ENCODE measurements at places on chromosomes 16 and 17.

GRCh38 chr17:35732806-35733136 lies 1.3 kb downstream of the RASL10B start:
- DNase-seq: no peak

DNA sequence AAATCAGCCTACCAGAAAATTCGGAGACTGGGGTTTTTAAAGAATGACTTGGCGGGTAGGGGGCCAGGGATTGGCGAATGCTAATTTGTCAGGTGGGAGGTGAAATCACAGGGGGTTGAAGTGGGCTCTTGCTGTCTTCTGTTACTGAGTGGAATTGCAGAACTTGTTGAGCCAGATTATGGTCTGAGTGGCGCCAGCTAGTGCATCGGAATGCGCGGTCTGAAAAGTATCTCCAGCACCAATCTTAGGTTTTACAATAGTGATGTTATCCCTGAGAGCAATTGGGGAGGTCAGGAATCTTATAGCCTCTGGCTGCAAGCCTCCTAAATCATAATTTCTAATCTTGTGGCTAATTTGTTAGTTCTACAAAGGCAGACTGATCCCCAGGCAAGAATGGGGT lies 762 bp upstream of the RBL2 start:
- DNase-seq: no peak

DNA sequence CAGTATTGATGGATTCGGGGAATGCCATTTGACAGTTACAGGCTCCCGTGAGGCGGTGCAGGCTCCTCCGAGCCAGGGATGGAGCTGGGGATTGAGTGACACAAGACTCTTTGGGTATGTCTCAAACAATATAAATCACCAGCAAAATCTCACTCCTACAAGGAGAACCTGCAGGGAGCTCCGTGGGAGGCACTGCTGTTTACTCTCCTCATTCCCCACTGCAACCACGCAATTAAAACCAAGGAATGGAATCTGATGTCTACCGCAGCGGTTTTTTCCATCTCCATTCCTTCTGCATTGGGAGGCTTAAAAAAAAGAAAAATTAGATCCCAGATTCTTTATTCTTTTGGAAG lies 157.9 kb downstream of the WWOX start:
- DNase-seq: no peak

GRCh38 chr16:50842589-50842988 lies 100.7 kb downstream of the CYLD start:
- DNase-seq: peak; percentile 7

DNA sequence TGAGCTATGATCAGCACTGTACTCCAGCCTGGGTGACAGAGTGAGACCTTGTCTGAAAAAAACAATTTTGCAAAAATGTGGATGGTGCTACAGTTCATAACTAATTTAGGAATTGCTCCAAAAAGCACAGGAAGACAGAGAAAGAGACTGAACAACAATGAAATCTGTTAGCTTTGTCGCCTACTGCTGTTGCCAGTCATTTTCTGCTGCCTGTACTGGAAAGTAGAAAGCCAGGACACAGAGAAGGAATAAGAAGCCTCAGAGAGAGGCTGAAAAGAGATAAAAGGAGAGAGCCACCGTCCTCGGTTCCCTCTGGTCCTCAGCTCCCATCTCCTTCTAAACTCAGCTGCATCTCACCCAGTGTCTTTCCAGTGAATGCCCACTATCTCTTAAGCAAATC lies 8.6 kb upstream of the TMC7 start:
- DNase-seq: no peak

- DNase-seq: peak; percentile 63
Measured at GRCh38 chr17:77634710-77635109, 323.8 kb upstream of the TNRC6C start.

DNA sequence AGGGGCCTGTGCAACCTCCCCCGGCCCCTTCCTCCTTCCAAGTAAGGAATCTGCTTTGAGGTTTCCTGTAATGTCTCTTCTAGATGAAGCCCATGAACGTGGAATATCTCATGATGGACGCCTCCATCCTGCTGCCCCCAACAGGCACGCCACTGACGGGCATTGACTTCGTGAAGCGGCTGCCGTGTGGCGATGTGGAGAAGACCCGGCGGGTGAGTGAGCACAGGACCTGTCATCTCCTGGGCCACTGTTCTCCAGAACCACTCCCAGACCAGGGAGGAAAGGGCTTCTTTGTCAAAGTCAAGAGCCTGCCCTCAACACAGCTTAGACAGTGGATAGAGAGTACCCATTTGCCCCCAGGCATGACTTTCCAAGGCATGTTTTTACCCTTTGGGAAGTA lies 107.1 kb downstream of the CLEC16A start:
- DNase-seq: no peak

DNA sequence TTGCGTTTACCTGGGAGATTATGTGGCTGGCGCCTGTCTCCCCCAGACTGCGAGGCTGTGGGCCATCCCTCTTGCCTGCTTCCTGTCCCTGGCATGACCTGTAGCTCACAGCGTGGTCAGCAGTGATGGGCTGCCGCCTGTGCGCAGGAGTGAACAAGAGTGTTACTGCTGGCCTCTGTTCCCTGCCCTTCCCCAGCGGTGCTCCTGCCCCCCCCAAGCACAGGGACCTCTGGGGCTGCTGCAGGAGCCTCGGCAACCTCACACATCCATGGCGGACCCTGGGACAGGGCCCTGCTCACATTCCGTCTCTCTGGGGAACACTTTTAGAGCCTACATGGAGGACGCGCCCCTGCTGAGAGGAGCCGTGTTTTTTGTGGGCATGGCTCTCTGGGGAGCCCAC lies 10.6 kb downstream of the TSC2 start:
- no peak for DNase-seq

DNA sequence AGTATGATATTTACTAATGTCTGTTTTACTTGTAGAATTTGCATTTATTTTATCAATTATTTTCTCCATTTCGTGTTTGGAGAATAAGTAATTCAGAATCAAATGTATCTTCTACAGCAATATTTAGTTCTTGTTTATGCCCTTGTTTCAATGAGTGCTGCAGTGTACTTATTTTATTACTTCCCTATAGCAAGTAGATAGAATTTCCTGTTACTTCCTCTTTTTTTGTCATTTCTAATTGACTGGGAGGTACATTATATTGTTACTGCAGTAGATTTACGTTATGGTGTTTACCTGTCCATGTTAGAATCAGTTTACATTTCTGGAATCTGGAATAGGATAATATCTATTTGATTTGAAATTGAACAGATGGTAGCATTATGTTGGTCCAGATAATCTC lies 71.2 kb downstream of the OMG start:
- no peak for DNase-seq

- no peak for DNase-seq
Measured at GRCh38 chr16:11634312-11634711, 33.9 kb upstream of the SNN start.

DNA sequence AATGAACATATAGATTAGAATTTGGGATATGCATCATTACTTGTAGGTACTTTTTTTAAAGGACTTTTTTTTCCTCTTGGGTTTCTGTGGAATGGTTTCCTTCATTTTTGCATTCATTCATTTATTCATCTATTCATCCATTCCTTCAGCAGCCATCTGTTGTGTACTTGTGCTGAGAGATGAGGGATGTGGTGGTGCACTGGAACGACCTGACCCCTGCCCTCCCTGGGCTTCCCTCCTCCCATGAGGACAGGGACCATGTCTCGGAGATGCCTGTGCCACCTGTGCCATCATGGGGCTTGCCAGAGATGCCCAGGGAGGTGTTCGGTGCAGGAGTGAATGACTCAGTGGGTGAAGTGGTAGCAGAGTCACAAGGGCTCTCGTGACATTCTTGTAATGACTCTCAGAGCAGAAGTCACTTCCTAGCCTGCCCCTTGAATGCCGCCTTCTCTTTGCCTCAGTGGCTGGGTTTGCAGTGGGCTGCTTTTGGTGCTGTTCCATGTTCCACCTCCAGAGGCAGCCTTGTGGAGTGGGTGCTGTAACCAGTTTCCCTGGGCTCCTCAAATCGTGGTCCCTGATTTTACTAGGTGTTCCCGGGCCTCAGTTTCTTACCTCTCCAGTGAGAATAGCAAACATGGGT lies 43.9 kb downstream of the CLEC16A start:
- DNase-seq: peak; percentile 83

GRCh38 chr16:10338426-10338825 lies 47.4 kb upstream of the ATF7IP2 start:
- DNase-seq: no peak

DNA sequence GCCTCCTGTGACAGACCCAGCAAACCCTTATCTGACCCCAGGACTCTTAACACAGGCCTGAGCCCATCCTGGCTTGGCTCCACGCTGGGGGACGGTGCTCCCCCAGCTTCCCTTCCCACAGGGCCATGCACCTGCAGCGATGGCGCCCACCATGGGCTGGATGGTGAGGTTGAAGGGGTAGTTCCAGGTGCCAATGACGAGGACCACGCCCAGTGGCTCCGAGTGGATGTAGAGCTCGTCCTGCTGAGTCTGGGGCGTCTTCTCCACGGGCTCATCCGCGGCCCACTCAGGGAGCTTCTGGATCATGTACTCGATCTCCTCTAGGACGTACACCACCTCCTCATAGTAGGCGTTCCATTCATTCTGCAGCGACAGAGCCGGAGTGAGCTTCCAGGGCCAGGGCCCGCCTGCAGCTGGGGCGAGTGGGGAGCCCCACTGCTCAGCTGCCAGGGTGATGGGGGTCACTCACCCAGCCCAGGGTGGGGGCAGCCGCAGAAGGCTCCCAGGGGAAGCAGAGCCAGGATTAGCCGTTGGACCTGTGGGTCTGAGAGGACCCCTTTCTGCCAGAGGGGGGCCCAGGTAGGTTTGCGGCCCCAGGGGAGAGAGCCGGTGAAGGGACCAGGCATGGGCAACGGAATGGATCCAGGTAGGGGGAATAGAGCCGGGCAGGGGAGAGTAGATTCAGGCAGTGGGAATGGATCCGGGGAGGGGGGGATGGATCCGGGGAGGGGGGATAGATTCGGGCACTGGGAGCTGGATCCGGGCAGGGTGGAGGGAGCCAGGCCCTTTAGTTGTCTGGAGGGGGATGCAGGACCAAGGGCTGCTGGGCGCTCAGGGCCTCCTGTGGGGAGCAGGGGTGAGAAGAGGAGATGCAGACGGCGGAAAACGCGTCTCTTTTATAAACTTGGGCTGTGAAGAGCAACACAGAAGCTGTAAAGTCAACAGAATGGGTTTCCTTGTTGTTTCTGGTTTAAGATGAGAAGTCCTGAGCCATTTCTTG lies 4.7 kb downstream of the ALDH3A1 start:
- DNase-seq: no peak

DNA sequence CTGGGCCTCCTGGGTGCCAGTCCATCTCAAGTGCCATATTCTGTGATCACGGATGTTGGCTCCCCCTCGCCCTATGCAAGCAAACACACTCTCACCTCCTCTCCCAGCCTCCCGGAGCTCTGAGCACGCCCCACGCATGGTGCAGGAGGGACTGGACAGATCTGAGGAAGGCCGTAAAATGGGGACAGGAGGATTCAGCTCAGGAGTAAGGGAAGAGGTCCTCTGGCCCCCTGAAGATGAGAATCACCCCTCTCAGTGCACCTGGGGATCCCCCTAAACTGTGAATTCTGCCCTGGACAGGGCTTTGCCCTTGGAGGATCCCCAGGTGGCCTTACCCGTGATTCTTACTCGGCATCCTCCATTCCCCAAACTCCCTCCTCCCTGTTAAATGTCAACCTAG lies 15.6 kb downstream of the TMEM186 start:
- no peak for DNase-seq

- no peak for DNase-seq
Measured at GRCh38 chr17:2705263-2705662, 6.3 kb downstream of the CLUH start.

- DNase-seq: no peak
Measured at GRCh38 chr17:83088909-83089308, 9.5 kb downstream of the METRNL start.

DNA sequence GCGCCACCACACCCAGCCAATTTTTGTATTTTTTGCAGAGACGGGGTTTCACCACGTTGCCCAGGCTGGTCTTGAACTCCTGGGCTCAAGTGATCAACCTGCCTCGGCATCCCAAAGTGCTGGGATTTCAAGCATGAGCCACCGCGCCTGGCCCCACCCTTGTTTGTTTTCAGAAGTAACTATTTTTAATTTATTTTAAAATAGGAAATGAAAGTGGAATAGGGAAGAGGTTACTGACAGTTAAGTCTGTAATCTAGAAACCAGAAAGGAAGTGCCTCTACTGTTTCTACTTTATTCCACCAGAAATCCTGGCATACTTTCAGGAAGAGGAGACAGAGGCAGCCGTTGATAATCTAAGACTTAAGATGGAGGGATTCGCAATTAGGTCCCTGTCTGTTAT lies 225.6 kb downstream of the TANC2 start:
- DNase-seq: no peak

- DNase-seq: no peak
Measured at GRCh38 chr16:47666434-47666833, 205.3 kb downstream of the PHKB start.

DNA sequence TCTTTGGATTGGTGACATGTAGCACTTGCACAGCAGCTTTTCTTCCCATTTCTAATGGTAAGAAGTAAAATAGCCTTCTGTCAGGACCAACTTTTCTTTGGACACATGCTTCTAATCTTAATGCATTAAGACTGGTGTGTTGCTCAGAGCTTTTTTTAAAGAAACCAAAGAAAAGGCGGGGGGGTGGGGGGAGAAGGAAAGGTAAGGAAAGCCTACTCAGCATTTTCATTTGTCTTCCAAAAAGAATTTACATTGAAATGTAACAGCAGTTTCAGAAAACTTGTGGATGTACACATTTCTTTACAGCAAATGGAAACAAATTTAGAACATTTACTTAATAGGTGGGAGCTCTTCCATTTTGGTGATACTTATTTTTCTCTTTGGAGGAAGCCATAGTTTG lies 49.6 kb downstream of the NLK start:
- DNase-seq: no peak

- DNase-seq: no peak
Measured at GRCh38 chr16:56858374-56858773, 6.6 kb upstream of the SLC12A3 start.

- no peak for DNase-seq
Measured at GRCh38 chr16:72291531-72291981, 119.6 kb upstream of the PMFBP1 start.

DNA sequence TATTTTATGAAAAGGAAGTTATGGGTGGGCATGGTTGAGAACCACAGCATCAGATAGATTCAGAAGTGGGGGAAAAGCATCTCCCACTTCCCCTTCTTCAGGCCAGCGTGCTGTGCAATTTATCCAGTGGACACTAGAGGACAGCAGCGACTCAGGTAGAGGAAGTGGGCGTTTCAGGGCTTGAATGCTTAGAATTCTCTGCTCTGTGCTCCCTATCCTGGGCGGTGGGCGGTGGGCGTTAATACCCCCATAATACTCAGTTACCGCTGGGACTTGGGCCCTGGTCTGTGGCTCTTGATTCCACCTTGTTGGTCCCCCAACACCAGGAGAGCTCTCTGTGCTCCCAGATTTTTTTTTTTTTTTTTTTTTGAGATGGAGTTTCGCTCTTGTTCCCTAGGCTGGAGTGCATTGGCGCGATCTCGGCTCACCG lies 3.7 kb upstream of the LYZL6 start:
- DNase-seq: peak; percentile 61

GRCh38 chr16:57303021-57303909 lies 18.8 kb upstream of the PLLP start:
- no peak for DNase-seq

DNA sequence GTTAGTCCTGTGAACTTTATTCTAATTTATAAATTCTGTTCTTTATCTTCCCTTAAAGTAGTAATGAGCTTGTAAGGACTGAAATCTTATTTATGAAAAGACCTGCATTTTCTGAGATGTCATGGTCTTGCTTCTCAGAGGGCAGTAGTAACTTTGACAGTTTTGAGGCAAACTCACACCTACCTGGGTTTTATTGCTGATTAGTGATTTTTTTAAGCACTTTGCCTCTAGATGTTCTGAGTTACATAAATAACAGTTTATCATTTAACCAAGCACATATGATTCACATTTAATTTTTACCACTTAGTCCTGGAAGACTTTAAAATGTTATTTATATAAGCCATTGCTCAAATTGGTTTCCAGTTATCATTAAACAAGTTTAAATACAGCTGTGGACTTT lies 10.7 kb downstream of the DUSP14 start:
- DNase-seq: no peak

Measured in stimulated activated naive CD8-positive, alpha-beta T cell treated with anti-CD3 and anti-CD28 coated beads, Interleukin-15, Interleukin-2, amounts not matched to agents 100 U/mL and 50 U/mL, for 24 hours (primary cell).